Right ventricle myocardium inferior (tissue), 1 donor: ENCODE measurements at places on chromosomes 4 and X.

- DNase-seq: no peak
Observed at GRCh38 chrX:20530406-20530921, 263.8 kb upstream of the RPS6KA3 start.

DNA sequence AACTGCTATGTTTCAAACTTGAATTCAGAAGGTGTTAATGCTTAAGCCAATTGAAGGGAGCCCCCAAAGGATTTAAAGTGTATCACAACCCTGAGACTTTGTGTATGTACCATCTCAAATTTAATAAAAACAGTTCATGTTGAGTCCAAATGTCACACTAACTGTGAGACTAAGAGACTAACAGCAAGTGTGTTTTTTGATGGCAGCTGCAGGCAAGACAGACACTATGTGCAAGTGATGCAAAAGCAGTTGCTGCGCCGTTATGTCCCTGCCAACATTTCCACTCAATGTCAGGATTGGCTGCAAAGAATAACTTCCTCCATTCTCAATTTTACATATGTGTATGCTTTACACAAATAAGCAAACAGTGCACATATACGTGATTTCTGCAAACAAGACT is 594.6 kb downstream of the IL15 start:
- no peak for DNase-seq

DNA sequence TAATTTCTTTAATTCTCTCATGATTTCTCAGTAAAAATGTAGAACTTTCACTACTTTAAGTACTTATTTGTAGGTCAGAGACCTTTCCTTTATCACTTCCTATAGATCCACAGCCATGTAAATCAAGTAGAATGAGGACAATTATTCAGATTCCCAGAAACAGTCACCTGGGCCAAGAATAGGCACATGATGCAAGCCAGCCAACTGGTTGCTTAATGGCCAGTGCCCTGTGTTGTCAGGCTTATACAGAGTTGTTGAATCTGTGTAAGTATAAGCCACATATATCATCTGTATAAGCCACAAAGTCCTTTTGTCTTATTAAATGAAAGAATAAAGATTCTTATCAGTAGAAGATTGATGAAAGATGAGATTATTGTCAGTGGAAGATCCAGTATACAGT is 5.2 kb downstream of the BANK1 start:
- DNase-seq: no peak

DNA sequence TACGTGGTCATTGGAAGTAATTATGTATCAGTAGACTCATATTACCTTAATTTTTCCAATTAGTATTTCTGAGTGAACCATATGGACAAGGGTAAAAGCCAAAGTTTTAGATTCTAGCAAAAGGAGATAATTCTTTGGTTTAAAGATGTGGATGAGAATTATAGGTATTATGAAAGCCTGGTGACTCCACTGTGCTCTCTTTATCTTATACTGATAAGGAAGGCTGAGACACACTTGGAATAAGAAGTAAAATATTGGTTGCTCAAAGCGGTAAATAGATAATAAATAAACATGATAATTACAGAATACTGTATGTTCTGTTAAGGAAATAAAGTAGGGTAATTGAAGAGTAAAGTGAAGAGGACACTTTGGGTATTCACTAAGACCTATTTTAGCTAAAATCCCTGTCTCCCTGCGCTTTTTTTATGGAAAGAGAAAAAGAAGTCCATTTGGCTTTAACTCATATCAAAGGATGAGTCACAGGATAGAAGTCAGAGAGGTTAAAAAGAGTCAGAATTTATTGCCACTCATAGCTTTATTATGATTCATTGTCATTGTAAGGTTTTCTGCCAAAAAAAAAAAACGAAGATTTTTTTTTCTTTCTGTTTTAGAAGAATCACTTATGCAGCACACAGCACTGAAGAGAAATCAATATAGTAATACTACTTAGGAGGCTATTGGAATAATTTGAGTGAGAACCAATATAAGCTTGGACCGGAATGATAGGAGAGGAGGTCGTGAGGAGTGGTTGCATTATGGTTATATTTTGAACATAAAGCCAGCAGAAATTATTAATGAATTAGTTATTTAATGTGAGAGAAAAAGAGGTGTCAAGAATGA is 2463.1 kb downstream of the ARAP2 start:
- DNase-seq: no peak

DNA sequence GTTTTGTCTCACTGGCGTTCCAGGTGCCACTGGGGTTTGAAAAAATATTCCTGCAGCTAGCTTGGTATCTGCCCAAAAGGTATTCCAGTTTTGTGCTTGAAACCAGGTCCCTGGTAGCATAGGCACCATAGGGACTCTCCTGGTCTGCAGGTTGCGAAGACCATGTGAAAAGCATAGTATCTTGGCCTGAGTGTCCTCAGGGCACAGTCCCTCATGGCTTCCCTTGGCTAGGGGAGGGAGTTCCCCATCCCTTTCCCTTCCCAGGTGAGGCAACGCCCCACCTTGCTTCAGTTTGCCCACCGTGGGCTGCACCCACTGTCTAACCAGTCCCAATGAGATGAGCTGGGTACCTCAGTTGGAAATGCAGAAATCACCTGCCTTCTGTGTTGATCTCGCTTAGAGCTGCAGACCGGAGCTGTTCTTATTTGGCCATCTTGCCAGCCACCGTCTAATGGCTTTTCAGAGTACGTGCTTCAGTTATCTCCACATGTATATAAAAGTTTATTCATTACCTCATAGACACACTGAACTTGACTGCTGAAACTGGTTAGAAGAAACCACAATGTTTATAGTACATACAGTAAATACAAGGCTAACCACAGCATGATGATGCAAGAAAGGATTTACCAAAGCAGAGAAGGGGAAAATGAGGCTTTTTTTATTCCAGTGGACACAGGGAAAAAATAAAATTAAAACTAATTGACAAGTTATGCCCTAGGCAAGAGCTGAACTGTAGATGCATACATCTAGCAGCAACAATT is 10.6 kb downstream of the PBDC1 start:
- DNase-seq: no peak

GRCh38 chr4:122246551-122246950 is 94.4 kb downstream of the BLTP1 start:
- DNase-seq: no peak

DNA sequence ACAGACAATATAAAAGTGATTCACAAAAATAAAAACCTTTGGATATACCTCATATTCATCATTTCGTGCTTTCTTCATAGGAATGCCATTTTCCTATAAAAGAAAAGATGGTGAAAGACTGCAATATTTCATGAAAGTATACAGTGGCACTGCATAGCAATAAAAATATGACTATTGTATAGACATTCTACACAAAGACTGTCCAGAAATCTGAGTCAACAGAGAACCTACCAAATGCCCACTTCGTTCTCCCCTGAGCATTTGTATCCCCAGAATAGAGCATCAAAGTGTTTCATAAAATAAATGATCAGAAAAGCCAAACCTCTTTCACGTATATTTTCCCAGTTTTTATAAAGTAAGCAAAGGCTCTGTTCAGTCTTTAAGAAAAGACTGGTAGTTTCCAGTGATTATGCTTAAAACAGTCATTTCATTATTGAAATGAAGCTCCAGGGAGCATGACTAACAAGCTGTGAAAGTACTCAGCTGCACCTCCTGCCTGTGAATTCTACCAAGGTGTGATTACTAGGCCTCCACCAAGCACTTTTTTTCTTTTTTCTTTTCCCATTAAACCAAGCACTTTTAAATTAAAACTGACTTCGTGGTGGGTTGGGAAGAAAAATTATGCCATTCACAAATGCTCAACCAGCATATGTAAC is 20.2 kb downstream of the PPA2 start:
- no peak for DNase-seq

GRCh38 chr4:187158003-187158402 is 434.3 kb upstream of the FAT1 start:
- no peak for DNase-seq

DNA sequence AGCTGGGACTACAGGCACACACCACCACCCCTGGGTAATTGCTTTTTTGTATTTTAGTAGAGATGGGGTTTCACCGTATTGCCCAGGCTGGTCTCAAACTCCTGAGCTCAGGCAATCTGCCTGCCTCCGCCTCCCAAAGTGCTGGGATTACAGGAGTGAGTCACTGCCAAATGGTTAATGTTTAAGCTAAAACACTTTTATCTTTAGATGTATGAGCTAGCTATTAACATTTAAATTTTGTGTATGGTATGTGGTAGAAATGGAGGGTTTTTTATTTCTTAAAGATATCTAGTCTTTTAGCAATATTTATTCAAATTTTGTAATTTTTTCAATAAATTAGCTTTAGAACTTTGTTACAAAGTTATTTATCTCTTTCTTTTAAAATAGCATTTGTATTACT is 1659.8 kb upstream of the ADGRL3 start:
- DNase-seq: no peak

- DNase-seq: no peak
Observed at GRCh38 chr4:18980516-18981233, 959.1 kb upstream of the LCORL start.

DNA sequence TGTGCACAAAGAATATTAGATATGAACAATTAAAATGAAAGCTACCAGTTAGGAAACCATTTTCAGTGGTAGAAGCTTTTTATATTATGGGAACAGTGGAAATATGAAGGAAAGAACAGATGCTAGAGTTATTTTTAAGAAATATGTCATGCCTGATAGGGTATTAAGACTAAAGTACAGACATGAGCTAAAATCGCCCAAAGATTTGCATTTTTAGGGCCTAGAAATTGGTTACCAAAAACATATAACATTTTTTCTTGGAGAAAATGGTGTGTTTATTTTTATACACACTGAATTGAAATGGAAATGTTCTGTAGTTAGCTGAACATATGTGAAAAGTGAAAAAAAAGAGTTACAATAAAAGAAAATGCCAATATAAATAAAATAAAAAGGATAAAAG is 441.9 kb downstream of the TLL1 start:
- DNase-seq: no peak

GRCh38 chr4:113982181-113982580 is 2.7 kb upstream of the ARSJ start:
- no peak for DNase-seq

DNA sequence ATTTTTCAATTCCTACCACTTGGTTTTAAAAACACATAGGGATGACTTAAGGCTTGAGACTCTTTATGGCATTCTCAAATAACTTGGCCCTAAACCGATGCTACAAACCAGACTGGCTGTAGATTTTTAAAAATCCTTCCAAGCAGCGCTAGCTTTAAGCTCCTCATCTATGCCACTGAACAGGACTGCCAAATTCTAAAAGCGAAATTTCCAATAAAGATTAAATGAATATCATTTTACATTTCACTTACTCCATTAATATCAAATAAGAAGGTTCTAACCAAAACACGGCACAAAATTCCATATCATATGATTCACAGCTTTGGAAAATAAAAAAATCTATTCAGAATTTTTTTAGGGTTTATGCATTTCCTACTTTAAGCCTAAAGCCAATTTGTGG is 134.2 kb downstream of the FANCB start:
- DNase-seq: no peak

- no peak for DNase-seq
Observed at GRCh38 chr4:139907001-139907809, 241.6 kb downstream of the MGST2 start.

- peak; percentile 67 for DNase-seq
Observed at GRCh38 chr4:3514806-3515501, 17.3 kb downstream of the LRPAP1 start.

DNA sequence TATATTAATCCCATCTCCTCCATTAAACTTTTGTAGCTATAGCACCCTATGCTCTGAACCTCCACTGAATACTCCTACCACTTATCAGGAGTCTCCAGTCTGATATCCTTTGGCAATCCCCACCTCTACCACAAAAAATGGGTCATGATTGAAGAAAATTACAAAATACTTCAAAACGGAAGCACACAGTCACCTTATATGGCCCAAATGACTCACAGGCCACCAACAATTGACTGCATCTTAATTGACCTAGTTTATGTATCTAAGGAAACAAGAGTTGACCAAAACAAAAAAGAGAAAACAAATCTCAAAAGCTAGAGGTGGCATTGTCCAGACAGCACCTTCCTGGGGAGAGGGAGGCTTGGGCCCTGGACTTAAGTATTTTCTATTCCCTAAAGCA is 120.0 kb upstream of the DIAPH2 start:
- no peak for DNase-seq

- DNase-seq: no peak
Observed at GRCh38 chr4:56979421-56980072, 851 bp downstream of the POLR2B start.

GRCh38 chrX:23803931-23804381 is 21.0 kb downstream of the SAT1 start:
- no peak for DNase-seq
